DND-41 (cell line): ENCODE measurements at places on chromosomes 2 and 18.

DNA sequence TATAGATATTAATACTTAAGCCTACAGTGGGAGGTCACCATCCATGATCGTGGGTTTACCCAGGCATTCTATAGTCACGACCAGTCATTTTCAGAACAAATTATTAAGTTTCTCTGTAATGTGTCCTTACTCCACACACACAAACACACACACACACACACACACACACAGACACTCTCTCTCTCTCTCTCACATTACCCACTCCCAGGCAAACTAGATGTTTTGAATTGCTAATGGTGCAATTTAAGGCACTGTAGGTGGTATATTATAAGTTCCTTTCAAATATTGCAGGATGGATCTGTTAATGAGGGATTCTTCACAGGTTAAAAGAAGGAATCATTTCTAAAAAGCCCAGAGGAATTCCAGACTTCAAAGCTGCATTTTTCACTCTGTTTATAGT is 657.8 kb downstream of the MBD2 start:
- DNase-seq = no peak

GRCh38 chr2:168439536-168439935 is 16.5 kb upstream of the CERS6 start:
- no peak for DNase-seq

- no peak for DNase-seq
Observed at GRCh38 chr2:177484180-177484795, 91.7 kb downstream of the AGPS start.

DNA sequence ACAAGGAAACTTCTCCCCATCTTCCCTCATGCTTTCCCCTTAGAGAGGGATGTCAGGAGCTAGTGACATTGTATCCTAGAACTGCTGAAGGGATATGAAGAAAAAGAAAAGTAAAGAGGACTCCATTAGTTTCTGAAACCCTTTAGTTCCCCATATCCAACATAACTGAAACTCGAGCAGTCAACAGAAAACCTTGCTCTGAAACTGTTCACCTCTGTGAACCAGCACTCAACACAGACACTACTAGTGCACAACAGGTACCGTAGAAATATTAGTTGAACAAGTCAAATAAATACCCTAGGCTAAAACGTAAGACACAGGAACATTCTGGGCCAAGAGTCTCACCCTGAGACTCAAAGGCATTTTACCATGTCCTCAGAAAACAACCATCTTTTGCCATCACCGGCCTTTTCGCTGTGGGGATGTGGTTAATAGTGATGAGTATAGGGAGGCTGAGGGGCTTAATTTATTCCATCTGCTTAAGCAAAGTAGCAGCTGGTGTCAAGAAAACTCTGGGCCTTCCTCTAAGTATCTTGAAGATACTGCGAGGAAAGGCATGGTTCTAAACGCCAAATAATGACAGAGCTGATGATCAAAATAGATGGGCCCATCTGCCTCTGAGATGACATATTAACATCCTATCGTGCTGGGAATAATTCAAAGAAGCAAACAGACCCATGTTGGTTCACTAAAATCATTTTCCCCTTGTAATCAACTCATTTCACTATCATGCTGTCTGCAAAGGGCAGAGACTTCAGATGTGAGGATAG is 156.8 kb downstream of the STK39 start:
- DNase-seq = no peak
